Left ventricle myocardium inferior (tissue), 1 donor: ENCODE measurements at places on chromosomes 4 and X.

GRCh38 chr4:130530505-130530904, 1434.6 kb downstream of the C4orf33 start:
- no peak for DNase-seq
- no peak overlapping the region for H3K27ac ChIP-seq
- H3K4me1 ChIP-seq, result no peaks in the 10 kb centered on the region
- H3K36me3 ChIP-seq, result no peaks in the 10 kb centered on the region
- H3K27me3 ChIP-seq, result no peaks in the 10 kb centered on the region

DNA sequence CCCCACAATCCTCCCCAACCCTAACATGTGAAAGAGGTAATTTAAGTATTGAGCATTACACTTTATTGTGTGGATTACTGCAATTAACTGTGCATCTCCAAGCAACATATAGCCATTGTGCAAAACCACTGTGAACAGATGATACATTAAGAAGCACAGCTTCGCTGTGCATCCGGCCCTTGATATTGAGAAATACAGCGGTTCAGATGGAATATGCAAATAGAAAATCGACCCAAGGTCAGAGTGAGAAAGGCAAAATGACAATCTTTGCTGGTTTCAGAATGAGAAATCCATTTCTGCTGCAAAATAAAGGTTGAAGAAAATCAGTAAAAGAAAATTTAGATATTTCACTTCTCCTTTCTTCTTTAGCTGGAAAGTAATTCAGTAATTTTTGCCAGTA, 805.9 kb upstream of the GRID2 start:
- H3K27ac ChIP-seq, result no peak overlapping the region
- DNase-seq, result no peak
- H3K27me3 ChIP-seq, result no peaks in the 10 kb centered on the region
- H3K36me3 ChIP-seq, result no peaks in the 10 kb centered on the region
- no peaks in the 10 kb centered on the region for H3K4me1 ChIP-seq
- H3K4me3 ChIP-seq, result no peak overlapping the region

GRCh38 chrX:71579136-71579989, 1.1 kb downstream of the GCNA start:
- no peaks in the 10 kb centered on the region for H3K4me1 ChIP-seq
- H3K27ac ChIP-seq, result no peak overlapping the region
- no peak for DNase-seq
- no peaks in the 10 kb centered on the region for H3K27me3 ChIP-seq
- peaks cover 20% of the 10 kb centered on the region for H3K36me3 ChIP-seq

DNA sequence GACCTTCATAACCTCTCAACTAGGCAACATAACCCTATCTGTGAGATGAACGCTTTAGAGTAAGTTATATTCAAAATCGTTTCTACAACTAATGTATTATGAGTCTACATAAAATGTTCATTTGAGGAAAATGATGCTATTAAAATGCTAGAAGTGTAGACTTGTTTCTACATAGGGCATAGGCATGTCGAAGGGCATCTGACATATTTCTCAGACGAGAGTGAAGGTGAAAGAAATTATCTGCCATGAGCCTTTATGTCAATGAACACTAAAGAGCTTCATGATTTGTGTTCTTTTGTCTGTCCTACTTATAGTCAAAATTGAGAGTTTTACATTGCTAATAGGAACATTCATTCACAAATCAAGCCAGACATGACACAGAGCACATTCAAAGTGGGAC, 811.8 kb downstream of the RAB28 start:
- no peak overlapping the region for H3K4me3 ChIP-seq
- no peaks in the 10 kb centered on the region for H3K27me3 ChIP-seq
- no peaks in the 10 kb centered on the region for H3K36me3 ChIP-seq

DNA sequence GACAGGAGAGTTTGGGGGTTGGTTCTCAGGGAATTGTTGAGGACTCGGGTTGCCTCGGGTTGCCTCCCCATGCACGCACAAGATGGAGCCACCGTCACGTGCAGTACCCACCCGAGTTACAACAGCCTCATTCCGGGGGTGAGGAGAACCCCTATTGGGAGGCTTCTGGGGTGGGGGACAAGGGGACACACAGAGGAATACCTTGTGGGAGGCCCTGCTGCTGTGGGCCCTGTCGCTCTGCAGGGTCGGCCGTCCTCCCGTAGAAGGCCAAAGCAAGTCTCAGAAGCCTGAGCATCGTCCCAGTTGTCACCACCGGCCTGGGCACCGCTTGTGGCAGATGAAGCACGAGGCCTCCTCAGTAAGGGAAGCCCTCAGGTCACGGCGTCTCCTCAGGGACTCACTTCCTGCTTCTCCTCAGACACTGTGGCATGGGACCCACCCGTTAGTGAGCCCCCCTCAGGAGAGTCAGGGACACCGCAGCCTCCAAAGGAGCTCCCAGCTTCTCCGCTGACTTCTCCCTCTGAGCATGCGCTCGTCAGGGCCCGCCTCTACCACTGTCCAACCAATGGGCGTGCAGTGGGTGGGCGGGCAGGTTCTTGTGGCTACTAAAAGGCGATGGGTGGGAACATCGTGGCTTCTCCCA, at the start of gene CT55:
Gene CT55, minus strand, starts transcription at position 522 of the 643 bp plus-strand sequence. Its CDS starts 227 bp downstream, at position 295.
- no peaks in the 10 kb centered on the region for H3K36me3 ChIP-seq
- no peak within 1 kb of the TSS for H3K27ac ChIP-seq
- H3K4me3 ChIP-seq, result no peak within 1 kb of the TSS
- H3K4me1 ChIP-seq, result no peaks in the 10 kb centered on the region
- no peaks in the 10 kb centered on the region for H3K27me3 ChIP-seq

GRCh38 chr4:8290701-8290970, 21.1 kb downstream of the HTRA3 start:
- no peaks in the 10 kb centered on the region for H3K27me3 ChIP-seq
- H3K4me3 ChIP-seq, result no peak overlapping the region

DNA sequence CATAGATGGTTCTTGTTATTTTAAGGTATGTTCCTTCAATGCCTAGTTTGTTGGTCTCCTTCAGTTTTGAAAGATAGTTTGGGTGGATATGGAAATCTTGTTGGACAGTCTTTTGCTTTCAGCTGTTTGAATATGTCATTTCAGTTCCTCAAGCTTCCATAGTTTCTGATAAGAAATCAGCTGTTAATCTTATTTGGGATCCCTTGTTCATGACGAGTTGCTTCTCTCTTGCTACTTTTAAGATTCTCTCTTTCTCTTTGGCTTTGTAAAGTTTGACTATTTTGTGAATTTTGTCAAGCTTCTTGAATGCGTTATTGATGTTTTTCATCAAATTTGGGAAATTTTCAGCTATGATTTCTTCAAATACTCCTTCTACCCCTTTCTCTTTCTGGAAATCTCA, 129.5 kb downstream of the GNL3L start:
- H3K4me3 ChIP-seq, result no peak overlapping the region
- no peaks in the 10 kb centered on the region for H3K36me3 ChIP-seq
- no peak for DNase-seq
- no peaks in the 10 kb centered on the region for H3K27me3 ChIP-seq

GRCh38 chrX:148628621-148629020, 128.2 kb downstream of the AFF2 start:
- H3K27me3 ChIP-seq, result no peaks in the 10 kb centered on the region
- no peaks in the 10 kb centered on the region for H3K4me1 ChIP-seq
- H3K4me3 ChIP-seq, result no peak overlapping the region
- no peak overlapping the region for H3K27ac ChIP-seq

- H3K36me3 ChIP-seq, result no peaks in the 10 kb centered on the region
- DNase-seq, result no peak
Measured at GRCh38 chr4:97215409-97215941, 927.8 kb downstream of the STPG2 start.

DNA sequence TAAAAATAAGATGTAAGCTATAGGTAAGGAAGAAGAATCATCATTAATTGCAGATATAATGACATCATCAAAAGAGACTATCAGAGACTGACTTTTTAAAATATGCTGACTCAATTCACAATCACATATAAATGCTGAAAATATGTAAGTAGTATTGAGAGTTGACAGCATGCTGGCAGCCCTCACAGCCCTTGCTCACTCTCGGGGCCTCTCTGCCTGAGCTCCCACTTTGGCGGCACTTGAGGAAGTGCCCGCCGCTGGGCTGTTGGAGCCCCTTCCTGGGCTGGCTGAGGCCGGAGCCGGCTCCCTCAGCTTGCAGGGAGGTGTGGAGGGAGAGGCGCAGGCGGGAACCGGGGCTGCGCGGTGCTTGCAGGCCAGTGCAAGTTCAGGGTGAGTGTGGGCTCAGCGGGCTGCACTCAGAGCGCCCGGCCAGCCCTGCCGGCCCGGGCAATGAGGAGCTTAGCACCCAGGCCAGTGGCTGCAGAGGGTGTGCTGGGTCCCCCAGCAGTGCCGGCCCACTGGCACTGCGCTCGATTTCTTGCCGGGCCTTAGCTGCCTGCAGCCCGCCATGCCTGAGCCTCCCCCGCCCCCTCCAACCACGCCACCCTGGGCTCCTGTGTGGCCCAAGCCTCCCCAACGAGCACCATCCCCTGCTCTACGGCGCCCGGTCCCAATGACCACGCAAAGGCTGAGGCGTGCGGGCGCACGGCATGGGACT, 68.9 kb downstream of the RAB28 start:
- DNase-seq, result peak; percentile 28
- peak overlapping the region; percentile 77 for H3K27ac ChIP-seq
- peaks cover 54% of the 10 kb centered on the region for H3K4me1 ChIP-seq
- H3K27me3 ChIP-seq, result no peaks in the 10 kb centered on the region
- H3K36me3 ChIP-seq, result no peaks in the 10 kb centered on the region

DNA sequence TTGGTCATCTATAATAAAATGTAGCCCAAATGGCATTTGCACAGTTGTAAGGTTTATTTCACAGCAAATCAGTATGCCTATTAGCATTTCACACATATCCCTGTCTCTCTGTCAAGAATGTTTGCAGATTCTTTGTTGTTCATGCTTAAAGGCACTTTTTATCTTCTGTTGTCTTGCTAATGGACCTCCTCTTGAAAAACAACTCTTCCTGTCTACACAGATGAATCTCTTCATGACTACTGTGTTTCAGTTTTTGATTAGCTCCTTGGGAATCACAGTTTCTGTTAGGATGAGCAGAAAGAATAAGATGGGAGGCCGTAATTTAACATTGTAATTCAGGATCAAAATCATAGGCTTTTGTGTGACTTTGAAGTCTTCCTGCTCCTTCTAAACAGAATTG, 35.5 kb upstream of the SLC4A4 start:
- no peaks in the 10 kb centered on the region for H3K36me3 ChIP-seq
- H3K4me1 ChIP-seq, result peaks cover 14% of the 10 kb centered on the region
- H3K4me3 ChIP-seq, result no peak overlapping the region
- DNase-seq, result no peak
- H3K27me3 ChIP-seq, result no peaks in the 10 kb centered on the region
- H3K27ac ChIP-seq, result no peak overlapping the region

GRCh38 chrX:154761977-154762536, 607 bp upstream of the DKC1 start:
- peak overlapping the region; percentile 86 for H3K27ac ChIP-seq
- DNase-seq, result no peak
- H3K4me3 ChIP-seq, result peak overlapping the region; percentile 82
- H3K4me1 ChIP-seq, result peaks cover 24% of the 10 kb centered on the region
- no peaks in the 10 kb centered on the region for H3K27me3 ChIP-seq
- peaks cover 18% of the 10 kb centered on the region for H3K36me3 ChIP-seq

DNA sequence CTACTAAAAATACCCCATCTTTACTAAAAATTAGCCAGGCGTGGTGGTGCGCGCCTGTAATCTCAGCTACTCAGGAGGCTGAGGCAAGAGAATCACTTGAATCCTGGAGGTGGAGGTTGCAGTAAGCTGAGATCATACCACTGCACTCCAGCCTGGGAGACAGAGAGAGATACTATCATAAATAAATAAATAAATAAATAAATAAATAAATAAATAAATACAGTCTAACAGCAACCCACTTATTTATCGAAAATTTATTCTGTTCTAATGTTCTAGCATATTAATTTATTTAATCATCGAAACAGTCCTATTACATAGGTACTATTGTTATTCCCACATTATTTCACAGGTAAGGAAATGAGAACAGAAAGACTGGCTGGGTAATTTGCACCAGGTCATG, 18.2 kb upstream of the TXK start:
- H3K27me3 ChIP-seq, result no peaks in the 10 kb centered on the region
- H3K27ac ChIP-seq, result no peak overlapping the region
- peaks cover 31% of the 10 kb centered on the region for H3K36me3 ChIP-seq
- H3K4me3 ChIP-seq, result no peak overlapping the region

GRCh38 chrX:72381439-72382201, 75.9 kb upstream of the CITED1 start:
- DNase-seq, result no peak
- H3K27me3 ChIP-seq, result no peaks in the 10 kb centered on the region
- no peaks in the 10 kb centered on the region for H3K36me3 ChIP-seq
- H3K27ac ChIP-seq, result peak overlapping the region; percentile 52
- H3K4me3 ChIP-seq, result no peak overlapping the region
- peaks cover 15% of the 10 kb centered on the region for H3K4me1 ChIP-seq

DNA sequence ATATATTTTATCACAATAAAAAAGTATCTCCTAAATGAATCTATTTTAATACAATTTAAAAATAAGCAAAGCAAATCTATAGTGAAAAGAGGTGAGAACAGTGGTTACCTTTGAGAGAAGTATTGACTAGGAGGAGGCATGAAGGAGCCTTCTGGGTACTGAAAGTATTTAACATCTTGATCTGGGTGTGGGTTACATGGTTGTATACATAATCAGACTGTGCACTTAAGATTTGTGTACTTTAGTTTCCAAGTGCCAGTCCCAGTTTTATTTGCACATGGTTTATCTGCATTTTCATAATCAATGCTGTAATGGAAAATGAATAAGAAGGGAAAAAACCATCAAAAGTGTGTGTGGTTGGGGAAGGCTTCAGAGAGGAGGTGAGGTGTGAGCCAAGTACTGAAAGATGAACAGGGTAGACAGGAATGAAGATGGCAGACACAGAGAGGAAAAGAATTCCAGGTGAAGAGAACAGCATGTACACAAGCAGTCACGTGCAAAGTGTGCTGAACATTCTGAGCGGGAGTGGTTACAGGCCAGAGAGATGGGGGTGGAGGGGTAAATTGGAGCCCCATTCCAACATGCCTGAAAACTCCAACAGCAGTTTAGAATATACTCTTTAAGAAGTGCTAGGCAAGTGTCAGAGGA, 14.6 kb downstream of the MAP7D2 start:
- no peaks in the 10 kb centered on the region for H3K27me3 ChIP-seq
- no peak overlapping the region for H3K27ac ChIP-seq
- DNase-seq, result no peak
- no peaks in the 10 kb centered on the region for H3K36me3 ChIP-seq
- H3K4me3 ChIP-seq, result no peak overlapping the region

GRCh38 chr4:121014544-121014943, 57.8 kb downstream of the NDNF start:
- no peak overlapping the region for H3K27ac ChIP-seq
- H3K4me1 ChIP-seq, result peaks cover 7% of the 10 kb centered on the region
- H3K36me3 ChIP-seq, result no peaks in the 10 kb centered on the region
- no peak for DNase-seq

- H3K27me3 ChIP-seq, result no peaks in the 10 kb centered on the region
- no peak overlapping the region for H3K4me3 ChIP-seq
- H3K27ac ChIP-seq, result no peak overlapping the region
- H3K36me3 ChIP-seq, result peaks cover 28% of the 10 kb centered on the region
- no peak for DNase-seq
- no peaks in the 10 kb centered on the region for H3K4me1 ChIP-seq
Measured at GRCh38 chr4:128930051-128930450, 120.6 kb downstream of the JADE1 start.

DNA sequence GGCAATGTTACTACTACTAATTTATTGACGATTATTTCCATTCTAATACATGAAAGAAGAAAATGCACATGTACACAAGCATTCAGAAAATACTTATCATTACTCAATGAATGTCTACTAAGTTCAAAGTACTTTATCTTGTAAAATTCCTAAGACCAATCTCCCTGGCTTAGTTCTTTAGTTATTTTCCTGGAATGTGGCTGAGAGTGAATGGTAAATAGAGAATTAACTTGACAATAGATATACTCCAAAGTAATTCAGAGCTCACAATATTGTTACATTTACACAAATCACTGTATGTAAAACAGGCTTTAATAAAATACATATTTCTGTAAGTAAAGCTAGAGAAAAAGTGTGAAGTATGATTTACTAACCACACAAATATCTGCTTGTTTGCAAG, 79.7 kb downstream of the PDS5A start:
- H3K27ac ChIP-seq, result no peak overlapping the region
- no peaks in the 10 kb centered on the region for H3K4me1 ChIP-seq
- peaks cover 92% of the 10 kb centered on the region for H3K36me3 ChIP-seq
- DNase-seq, result no peak
- H3K27me3 ChIP-seq, result no peaks in the 10 kb centered on the region
